GM23248 (cell line): ENCODE measurements at places on chromosomes 11 and 22. TPM values are rescaled to one million over a fixed set of nuclear protein-coding genes. Genes with fewer than 3 reads are reported as not detected.

DNA sequence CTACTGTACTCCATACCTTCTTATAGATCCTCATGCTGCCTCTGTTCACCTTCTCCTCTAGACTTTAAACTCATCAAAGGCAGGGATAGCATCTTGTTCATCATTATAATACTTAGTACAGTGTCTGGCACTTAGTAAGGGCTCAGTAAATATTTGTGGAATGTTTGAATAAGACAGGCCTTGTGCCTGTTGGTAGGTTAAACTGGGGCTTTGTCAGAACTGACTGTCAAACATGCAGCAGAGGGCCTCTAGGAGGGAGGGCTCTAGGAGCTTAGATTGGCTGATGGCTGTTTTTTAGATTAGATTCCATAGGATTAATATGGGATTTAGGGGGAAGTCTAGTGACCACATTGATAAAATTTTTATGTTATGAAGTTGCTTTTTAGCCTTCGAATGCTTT, 70.8 kb downstream of the RNF169 start:
- no peaks in the 10 kb centered on the region for H3K27me3 ChIP-seq
- H3K36me3 ChIP-seq, result peaks cover 6% of the 10 kb centered on the region; the same call in 1 of the 2 replicates

DNA sequence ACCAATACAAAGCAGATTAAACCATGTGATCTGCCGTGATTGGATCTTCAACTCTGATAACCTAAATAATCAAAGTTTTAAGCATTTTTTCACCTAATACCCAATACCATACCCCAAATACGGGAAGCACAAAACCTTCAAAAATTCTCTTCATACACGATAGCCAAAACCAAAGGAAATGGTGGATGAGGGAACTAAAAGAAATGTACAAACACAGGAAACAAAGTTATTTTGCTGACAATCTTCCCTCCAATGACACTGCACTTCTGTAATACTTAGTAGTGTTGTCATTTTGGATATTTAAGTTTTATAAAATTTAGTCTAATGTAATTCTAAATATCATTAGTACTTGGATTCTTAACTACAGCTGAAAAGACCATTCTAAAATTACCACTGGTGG, 27.0 kb downstream of the CSTF3 start:
- peaks cover 12% of the 10 kb centered on the region; the same call in 1 of the 2 replicates for H3K36me3 ChIP-seq
- no peak overlapping the region for H3K4me3 ChIP-seq
- no peak for DNase-seq
- H3K27me3 ChIP-seq, result no peaks in the 10 kb centered on the region
- H3K27ac ChIP-seq, result no peak overlapping the region

DNA sequence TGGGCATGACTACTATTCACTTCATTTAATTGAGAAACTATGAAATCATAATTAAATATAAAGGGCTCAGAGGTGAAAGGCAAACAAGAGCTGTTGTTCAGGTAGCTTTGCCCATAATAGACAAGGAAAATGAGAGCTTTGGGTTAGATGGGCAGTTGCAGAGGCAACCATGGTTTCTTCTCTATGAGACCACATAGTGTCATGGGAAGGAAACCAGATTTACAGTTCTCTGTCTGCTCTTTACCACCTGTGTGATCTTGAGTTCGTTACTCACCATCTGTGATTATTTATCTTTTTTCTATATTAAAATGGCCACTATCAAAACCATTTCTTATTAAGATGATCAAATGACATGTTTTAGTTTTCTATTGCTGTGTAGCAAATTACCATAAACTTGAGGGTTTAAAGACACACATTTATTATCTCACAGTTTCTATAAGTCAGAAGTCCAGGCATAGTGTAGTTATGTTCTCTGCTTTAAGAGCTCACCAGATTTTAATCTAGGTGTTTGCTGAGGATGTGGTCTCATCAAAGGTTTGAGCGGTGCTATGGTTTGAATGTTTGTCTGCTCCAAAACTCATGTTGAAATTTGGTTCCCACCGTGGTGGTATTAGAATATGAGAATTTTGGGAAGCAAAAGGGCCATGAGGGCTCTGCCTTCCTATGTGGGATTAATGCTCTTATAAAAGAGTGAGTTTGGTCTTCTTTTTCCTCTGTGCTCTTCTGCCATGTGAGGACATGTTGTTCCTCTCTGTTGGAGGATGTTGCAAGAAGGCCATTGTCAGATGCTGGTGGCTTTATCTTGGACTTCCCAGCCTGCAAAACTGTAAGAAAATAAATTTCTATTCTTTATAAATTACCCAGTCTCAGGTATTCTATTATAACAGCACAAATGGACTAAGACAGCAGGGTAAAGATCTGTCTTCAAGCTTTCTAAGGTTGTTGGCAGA, 38.2 kb downstream of the OR2AG2 start:
- H3K27me3 ChIP-seq, result no peaks in the 10 kb centered on the region
- H3K36me3 ChIP-seq, result no peaks in the 10 kb centered on the region
- H3K27ac ChIP-seq, result no peak overlapping the region
- DNase-seq, result no peak

GRCh38 chr11:117378976-117379865, 51.6 kb downstream of the CEP164 start:
- peaks cover 14% of the 10 kb centered on the region; the same call in 1 of the 2 replicates for H3K36me3 ChIP-seq
- peaks cover 9% of the 10 kb centered on the region for H3K4me1 ChIP-seq
- DNase-seq, result no peak
- no peak overlapping the region for H3K4me3 ChIP-seq

DNA sequence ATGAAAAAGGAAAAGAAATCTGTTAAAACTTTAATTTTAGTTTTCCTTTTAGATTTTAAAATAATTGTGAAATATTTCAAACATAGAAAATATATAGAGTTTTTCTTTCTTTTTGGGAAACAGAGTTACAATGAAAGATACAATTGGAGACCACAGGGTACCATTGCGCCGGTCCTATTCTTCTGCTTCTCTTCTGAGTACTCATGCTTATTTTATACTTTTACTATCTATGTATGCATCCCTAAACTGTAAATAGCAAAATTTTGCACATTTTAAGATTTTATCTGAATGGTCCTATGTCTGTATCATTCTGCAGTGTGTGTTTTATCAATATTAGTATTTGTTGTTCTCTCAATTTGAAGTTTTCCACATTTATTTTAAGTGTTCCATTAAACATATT, 65.0 kb downstream of the EHF start:
- H3K27me3 ChIP-seq, result no peaks in the 10 kb centered on the region
- no peak for DNase-seq
- no peaks in the 10 kb centered on the region for H3K36me3 ChIP-seq
- peaks cover 11% of the 10 kb centered on the region; the same call in 1 of the 2 replicates for H3K4me1 ChIP-seq
- H3K4me3 ChIP-seq, result no peak overlapping the region

GRCh38 chr11:132866783-132867545, 665.3 kb downstream of the OPCML start:
- H3K27me3 ChIP-seq, result no peaks in the 10 kb centered on the region
- no peak overlapping the region for H3K4me3 ChIP-seq
- no peaks in the 10 kb centered on the region for H3K36me3 ChIP-seq
- peak; percentile 65 for DNase-seq
- no peak overlapping the region for H3K27ac ChIP-seq

DNA sequence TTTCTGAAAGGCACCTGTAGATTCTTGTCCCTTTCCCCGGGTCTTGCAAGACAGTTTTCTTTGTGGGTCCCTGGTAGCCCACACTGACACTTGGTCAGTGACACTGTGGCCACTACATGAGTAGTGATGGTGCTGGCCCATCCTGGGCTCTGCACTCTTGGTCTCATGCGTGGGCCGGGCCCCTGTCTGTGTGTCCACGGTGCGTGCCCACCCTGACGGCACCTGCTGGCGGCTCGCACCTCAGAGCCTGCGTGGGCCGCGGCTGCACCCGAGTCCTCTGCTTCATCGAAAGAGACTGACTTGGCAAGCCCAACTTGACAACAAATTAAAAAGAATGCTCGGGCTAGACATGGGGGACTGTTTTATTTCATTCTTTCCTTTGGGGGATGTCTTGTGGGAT, 37.5 kb downstream of the ADAMTS15 start:
- H3K27ac ChIP-seq, result no peak overlapping the region
- no peak overlapping the region for H3K4me3 ChIP-seq
- H3K36me3 ChIP-seq, result no peaks in the 10 kb centered on the region
- no peak for DNase-seq
- 0 out of 2 replicates have a peak, but pooled peaks cover 3% of the 10 kb centered on the region for H3K4me1 ChIP-seq
- no peaks in the 10 kb centered on the region for H3K27me3 ChIP-seq

DNA sequence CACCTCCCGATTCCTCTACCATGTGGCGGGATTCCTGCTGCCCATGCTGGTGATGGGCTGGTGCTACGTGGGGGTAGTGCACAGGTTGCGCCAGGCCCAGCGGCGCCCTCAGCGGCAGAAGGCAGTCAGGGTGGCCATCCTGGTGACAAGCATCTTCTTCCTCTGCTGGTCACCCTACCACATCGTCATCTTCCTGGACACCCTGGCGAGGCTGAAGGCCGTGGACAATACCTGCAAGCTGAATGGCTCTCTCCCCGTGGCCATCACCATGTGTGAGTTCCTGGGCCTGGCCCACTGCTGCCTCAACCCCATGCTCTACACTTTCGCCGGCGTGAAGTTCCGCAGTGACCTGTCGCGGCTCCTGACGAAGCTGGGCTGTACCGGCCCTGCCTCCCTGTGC, 10.5 kb downstream of the CXCR5 start:
- no peak overlapping the region for H3K4me3 ChIP-seq
- H3K27me3 ChIP-seq, result no peaks in the 10 kb centered on the region
- no peaks in the 10 kb centered on the region; the same call in 1 of the 2 replicates for H3K36me3 ChIP-seq
- DNase-seq, result no peak
- H3K4me1 ChIP-seq, result peaks cover 18% of the 10 kb centered on the region

- no peak for DNase-seq
- H3K4me3 ChIP-seq, result no peak overlapping the region
- no peak overlapping the region for H3K27ac ChIP-seq
- H3K36me3 ChIP-seq, result no peaks in the 10 kb centered on the region
- no peaks in the 10 kb centered on the region for H3K4me1 ChIP-seq
Measured at GRCh38 chr11:68047437-68048290, 8.8 kb downstream of the TCIRG1 start.

DNA sequence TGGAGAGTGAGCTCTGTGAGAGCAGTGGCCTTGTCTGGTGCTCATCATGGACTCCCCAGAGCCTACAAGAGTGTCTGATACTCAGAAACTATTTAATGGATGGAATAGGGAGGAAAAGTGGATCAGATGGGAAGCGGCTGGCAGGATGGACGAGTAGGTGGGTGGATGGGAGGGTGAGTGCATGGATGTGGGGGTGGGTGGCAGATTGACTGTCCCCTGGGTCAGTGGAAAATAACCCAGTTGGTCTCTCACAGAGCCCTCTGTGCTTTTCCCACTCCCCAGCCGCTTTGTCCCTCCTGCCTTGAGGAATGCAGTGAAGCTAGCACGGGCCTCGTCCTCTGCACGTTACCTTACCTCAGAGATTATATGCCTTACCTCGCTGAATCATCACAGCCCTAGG, 5.9 kb downstream of the SPI1 start:
- H3K4me3 ChIP-seq, result no peak overlapping the region
- DNase-seq, result no peak
- H3K27me3 ChIP-seq, result no peaks in the 10 kb centered on the region
- H3K36me3 ChIP-seq, result no peaks in the 10 kb centered on the region
- peaks cover 3% of the 10 kb centered on the region; the same call in 1 of the 2 replicates for H3K4me1 ChIP-seq

- peaks cover 6% of the 10 kb centered on the region; the same call in 1 of the 2 replicates for H3K36me3 ChIP-seq
- H3K4me1 ChIP-seq, result 0 out of 2 replicates have a peak, but pooled peaks cover 8% of the 10 kb centered on the region
- H3K27me3 ChIP-seq, result no peaks in the 10 kb centered on the region
- no peak overlapping the region for H3K27ac ChIP-seq
- H3K4me3 ChIP-seq, result no peak overlapping the region
Measured at GRCh38 chr22:44151676-44152075, 29.0 kb upstream of the PARVG start.

GRCh38 chr11:93524858-93525257, 18.3 kb downstream of the SMCO4 start:
- no peak for DNase-seq
- H3K27me3 ChIP-seq, result no peaks in the 10 kb centered on the region
- peaks cover 21% of the 10 kb centered on the region for H3K4me1 ChIP-seq
- H3K27ac ChIP-seq, result no peak overlapping the region

GRCh38 chr11:77071671-77072605, 5.2 kb downstream of the CAPN5 start:
- DNase-seq, result peak; percentile 67
- H3K36me3 ChIP-seq, result no peaks in the 10 kb centered on the region
- H3K4me3 ChIP-seq, result no peak overlapping the region
- H3K27ac ChIP-seq, result peak overlapping the region; percentile 99
- peaks cover 43% of the 10 kb centered on the region for H3K4me1 ChIP-seq

GRCh38 chr22:44918166-44918924, 91.5 kb downstream of the PHF21B start:
- peaks cover 11% of the 10 kb centered on the region; the same call in 1 of the 2 replicates for H3K27me3 ChIP-seq
- H3K36me3 ChIP-seq, result no peaks in the 10 kb centered on the region
- no peak overlapping the region for H3K27ac ChIP-seq
- no peaks in the 10 kb centered on the region for H3K4me1 ChIP-seq
- no peak for DNase-seq

DNA sequence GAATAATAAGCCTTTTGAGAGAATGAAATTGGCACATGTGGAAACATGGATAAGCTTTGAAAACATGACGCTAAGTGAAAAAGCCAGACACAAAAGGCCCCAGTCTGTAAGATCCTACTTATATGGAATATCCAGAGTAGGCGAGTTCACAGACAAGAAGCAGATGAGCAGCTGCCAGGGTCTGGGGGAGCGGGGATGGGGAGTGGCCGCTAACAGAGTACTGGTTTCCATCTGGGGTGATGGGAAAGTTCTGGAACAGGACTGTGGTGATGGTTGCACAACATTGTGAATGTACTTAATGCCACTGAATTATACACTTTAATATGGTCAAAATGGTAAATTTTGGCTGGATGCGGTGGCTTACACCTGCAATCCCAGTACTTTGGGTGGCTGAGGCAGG, 126.5 kb downstream of the SPATA19 start:
- DNase-seq, result no peak
- no peaks in the 10 kb centered on the region for H3K36me3 ChIP-seq
- H3K4me1 ChIP-seq, result no peaks in the 10 kb centered on the region
- H3K4me3 ChIP-seq, result no peak overlapping the region

DNA sequence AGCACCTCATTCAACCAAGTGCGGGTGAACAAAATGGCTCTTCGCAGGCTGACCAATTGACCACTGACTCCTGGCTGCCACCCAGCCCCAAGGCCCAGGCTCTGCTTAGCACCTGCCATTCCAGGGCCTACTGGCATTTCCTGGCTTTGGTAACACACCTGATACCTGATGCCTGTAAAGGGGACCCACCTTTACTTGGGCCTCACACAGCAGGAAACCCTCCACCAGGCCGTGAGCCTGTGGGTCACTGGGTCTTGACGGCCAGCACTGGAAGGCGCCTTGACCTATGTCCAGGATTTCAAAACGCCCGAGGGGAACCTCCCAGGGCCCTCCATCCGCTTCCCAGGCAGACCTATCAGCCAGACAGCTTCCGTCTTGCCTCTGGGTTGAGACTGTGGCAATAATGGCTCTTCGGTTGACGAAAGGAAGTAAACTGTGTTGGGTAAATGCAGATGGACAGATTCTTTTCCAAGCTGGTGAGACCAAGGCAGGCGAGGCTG, 16.8 kb upstream of the TMEM184B start:
- DNase-seq, result no peak
- peaks cover 20% of the 10 kb centered on the region for H3K36me3 ChIP-seq
- H3K27ac ChIP-seq, result no peak overlapping the region
- H3K4me1 ChIP-seq, result peaks cover 10% of the 10 kb centered on the region
- no peak overlapping the region for H3K4me3 ChIP-seq

GRCh38 chr22:49962751-49963646, 2.4 kb downstream of the PIM3 start:
- peak overlapping the region; percentile 73 for H3K4me3 ChIP-seq
- peaks cover 5% of the 10 kb centered on the region; the same call in 1 of the 2 replicates for H3K4me1 ChIP-seq
- DNase-seq, result no peak
- H3K27me3 ChIP-seq, result no peaks in the 10 kb centered on the region
- H3K36me3 ChIP-seq, result no peaks in the 10 kb centered on the region; the same call in 1 of the 2 replicates
- peak overlapping the region; percentile 29 for H3K27ac ChIP-seq

The GDPD5 gene
- total RNA-seq, result 7.0 and 10.7 TPM in 2 replicates

The OR8G5 gene
- total RNA-seq, result not detected in 2 replicates

The RAB3IL1 gene
- total RNA-seq, result 6.6 and 7.5 TPM in 2 replicates

The TRIM5 gene
- total RNA-seq, result 10.7 and 11.9 TPM in 2 replicates

The PTDSS2 gene
- total RNA-seq, result 29.2 and 44.1 TPM in 2 replicates

The TNRC6B gene
- total RNA-seq, result 14.1 and 53.5 TPM in 2 replicates

The PVALB gene
- not detected in 2 replicates for total RNA-seq
